ENCODE measurements at places on chromosomes 5 and 9.

DNA sequence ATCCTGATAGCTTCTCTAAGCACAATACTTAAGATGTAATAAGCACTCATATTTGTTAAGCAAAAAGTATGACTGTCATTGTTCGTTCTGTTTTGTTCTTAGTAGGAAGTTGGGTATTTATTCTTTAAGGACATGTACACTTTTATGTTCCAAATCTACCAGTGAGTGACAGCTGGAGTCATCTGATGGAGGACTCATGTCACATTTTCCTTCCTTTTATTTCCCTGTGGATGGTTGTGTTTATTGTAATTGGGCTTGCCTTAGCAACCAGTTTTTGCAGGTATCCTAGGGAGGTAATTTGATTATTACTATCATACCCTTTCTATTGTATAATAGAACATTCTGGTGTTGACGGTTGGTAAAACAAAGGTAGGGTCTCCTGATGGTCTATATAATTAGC is 145.7 kb downstream of the ZSWIM6 start:
- no peak for DNase-seq

DNA sequence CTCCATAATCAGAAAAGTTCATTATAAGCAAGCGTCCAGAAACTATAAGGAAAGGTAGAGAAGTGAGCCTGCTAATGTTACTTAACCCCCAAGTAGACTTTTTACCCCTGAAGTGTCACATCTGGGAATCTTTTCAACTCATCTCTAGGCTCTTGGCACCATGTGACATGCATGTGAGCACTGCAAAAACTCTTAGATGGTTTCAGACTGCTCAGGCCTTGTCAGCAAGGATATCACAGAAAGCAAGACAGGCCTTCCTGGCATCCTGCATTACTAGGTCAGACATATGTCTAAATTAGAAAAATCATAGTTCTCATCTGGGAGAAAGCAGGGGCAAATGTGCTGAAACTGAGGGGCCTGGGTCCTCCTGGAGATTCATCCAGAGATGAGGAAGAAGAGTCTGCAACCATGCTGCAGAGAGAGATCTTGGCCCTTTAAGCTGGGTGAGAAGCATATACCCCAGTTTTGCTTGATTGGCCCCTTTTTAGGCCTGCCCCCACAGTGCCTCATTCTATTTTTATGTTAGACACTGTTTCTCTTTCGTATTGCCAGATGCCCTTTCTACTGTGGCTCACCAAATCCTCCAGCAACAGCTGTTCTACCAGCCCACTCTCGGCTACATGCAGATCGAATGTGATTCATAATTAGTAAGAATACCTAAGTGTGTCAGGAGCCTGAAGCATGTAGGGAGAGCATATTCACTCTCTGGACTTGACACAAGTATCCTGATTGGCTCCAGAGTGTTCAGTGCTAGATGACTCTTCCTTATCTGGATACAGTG is 19.0 kb downstream of the TMEM8B start:
- no peak for DNase-seq

- no peak for DNase-seq
Measured at GRCh38 chr5:101306391-101307137, 403.5 kb upstream of the ST8SIA4 start.

- DNase-seq, result no peak
Measured at GRCh38 chr5:155136216-155136850, 122.8 kb downstream of the KIF4B start.

- no peak for DNase-seq
Measured at GRCh38 chr5:165525271-165525670, 2019.9 kb downstream of the MAT2B start.

DNA sequence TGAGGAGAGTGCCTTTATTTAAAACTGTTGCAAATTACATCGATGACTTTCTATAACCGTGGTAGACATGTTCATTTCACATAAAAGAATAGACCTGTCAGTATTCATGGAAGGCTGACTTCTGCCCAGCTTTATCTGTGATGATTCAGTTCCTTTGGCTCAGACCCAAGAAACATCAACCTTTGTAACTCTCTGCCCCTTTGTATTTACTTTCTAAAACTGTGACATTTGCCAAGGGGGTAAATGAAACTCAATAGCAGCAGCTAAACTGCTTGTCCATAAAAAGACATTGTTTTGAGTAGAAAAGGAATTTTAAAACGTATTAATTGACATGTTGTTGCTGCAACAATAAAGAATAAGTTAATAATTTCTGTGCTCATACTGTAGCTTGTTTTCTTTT is 137.8 kb upstream of the ANKH start:
- DNase-seq, result no peak

GRCh38 chr5:132749506-132749905 is 2.3 kb downstream of the CCNI2 start:
- DNase-seq, result no peak

DNA sequence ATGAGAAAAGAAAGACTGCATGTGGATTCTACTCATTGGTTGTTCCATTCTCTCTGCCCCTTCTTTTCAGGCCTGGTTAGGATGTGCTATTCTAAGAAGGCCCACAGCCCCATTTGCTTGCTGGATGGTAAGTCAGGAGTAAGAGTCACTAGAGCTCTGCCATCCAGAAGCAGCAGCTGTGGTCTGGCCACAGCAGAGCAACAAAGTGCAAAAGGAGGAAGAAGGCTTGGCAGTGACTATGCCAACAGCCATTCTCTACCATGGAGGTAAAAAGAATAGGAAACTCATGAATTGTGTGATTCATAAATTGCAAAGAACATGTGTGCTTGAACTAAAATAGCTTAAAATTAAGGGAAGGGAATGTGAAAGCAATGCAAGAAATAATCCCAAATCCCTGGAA is 20.9 kb downstream of the KLHL3 start:
- DNase-seq, result no peak

DNA sequence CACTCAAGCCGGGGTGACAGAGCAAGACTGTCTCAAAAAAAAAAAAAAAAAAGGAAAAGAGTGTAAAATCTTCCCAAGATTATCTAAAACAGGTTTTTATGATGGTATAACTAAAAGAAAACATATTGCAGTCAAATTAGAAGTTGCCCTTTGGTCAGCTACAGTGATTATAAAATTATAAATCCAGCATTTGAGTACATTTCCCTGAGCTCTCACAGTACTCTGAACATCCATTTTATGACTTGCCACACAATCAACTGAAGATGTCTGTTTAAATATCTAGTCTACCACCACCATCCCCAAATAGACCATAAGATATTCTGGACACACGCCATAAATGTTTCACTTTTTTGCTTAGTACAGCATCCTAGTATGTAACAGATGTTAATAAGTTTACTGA is 77.0 kb downstream of the CSF2 start:
- DNase-seq, result no peak

- DNase-seq, result peak; percentile 42
Measured at GRCh38 chr5:95842854-95843544, 20.5 kb upstream of the GLRX start.
